ENCODE measurements at places on chromosomes 3 and 15.
A peak's percentile ranks its signal among the peaks of the same experiment; 100 is the strongest.

DNA sequence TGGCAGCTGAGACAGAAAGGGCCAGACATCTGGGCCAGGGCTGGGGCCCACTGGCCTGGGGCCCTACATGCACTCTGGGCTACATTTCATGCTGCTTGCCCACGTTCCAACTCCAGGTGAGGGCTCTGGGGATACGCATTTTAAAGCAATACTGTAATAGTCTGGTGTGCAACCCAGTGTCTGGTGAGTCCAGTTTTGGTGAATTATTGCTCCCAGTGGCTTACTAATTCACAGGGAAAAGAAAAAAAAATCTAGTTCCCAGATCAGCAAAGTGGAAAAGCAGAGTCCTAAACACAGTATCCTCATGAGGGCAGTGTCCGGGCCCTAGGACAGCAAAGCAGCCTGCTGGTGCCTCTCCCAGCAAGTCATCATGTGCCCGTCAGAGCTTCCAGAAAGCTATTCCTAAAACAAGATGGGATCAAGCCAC lies 82.4 kb downstream of the CCNL1 start:
- DNase-seq = no peak

DNA sequence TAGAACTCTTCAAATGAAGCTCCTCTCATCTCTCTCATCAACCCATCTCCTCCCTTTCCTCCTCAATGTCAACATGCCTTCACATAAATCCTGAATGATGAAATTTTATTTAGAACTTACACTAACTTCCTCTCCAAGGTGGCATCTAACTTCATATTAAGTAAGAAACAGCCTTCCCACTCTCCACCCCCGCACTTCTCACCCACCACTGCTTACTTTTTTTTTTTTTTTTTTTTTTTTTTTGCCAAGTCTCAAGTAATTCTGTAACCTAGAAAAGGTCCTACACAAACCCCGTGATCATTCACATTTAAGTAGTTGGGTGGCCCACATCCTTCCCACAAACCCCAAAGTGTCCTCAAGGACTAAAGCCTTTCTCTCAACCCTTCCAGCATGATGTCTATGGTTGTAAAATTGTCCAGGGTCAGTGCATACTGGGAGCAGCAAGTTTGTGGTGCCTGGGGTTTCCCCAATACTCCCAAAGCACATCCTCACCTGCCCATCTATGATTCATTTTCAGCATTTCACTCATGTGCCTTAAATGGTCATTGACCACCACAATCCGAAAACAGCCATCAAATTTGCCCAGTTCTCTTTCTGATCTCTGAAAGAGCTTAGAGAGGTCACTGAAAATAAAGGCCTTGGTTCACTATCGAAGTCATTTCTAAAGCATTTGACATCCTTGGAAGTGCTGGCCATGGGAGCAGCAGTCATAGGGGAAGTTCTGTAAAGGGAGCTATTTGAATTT lies 47.2 kb downstream of the CD86 start:
- DNase-seq = no peak

- DNase-seq = no peak
These were observed 117.7 kb upstream of the PLCL2 start for GRCh38 chr3:16767006-16767405.

- DNase-seq = no peak
These were observed 8.9 kb upstream of the EOMES start for GRCh38 chr3:27730774-27731659.

DNA sequence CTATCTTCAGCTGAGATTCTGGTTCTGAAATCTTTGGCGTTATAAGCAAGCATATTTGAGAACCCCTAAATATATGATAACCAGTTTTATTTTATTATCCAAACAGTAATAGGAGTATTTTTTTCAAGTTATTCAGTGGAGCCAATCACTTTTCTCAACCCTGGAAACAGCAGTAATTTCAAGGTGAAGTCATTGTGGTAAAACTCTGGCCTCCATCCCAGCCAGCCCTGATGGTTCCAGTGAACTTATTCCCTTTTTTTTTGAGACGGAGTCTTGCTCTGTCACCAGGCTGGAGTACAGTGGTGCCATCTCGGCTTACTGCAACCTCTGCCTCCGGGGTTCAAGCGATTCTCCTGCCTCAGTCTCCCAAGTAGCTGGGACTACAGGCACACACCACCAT lies 545.4 kb upstream of the IL12A start:
- DNase-seq = no peak

- no peak for DNase-seq
These were observed 5.5 kb upstream of the LEKR1 start for GRCh38 chr3:156820692-156821080.

DNA sequence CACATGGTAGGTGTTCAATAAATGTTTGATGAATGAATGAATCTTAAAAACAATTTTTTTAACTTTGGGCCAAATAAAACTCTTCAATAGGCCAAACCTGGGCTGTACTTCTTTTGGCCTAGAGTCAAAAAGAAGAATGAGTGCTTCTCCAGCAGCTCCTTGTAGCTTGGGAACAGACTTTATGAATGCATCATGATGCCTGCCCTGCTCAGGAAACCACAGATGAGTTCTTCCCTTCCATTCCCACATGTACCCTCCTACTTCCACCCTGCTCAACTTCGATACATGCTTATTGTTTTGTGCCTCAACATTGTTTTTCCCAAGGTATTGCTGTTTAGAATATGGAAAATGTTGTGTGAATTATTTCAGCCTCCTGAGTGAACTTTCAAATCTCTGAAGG lies 87.0 kb downstream of the FILIP1L start:
- DNase-seq = no peak

GRCh38 chr3:124890573-124891190 lies 3.5 kb upstream of the ITGB5 start:
- no peak for DNase-seq

GRCh38 chr3:47374587-47374986 lies 6.2 kb upstream of the PTPN23 start:
- DNase-seq = no peak

- no peak for DNase-seq
These were observed 1.9 kb downstream of the RHO start for GRCh38 chr3:129530251-129530791.

DNA sequence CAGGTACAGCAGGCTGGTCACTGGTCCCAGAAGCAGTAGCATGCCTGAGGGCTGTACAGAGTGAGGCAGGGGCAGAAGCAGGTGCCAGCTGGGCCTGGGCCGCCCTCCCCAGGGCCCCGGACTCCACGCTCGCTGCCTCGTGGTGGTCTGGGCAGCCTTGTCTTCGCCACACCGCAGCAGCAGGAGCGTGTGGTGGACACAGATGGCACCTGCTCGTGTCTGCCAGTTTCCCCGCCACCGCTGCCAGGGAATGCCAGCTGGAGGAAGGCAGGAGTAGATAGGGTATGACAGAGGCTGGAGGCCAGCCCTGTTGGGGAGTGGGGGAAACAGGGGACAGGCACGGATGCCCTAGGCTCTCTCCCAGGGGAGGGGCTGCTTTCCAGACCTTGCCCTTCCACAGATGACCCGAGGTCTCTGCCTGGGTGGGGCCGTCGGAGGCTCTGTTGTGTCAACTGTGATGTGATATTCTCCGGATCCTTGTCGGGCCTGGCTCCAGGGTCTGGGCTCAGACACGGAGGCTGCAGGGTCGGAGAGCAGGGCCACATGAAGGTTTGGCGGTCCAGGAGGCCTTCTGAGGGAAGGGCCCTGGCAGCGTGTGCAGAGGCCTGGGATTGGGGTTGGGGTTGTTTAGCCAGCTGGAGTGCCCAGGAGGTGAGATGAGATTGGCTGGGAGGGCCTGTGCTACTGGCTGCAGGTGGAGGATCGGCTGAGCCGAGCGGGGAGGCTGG lies 33.6 kb downstream of the GOLGA6L10 start:
- DNase-seq = no peak

DNA sequence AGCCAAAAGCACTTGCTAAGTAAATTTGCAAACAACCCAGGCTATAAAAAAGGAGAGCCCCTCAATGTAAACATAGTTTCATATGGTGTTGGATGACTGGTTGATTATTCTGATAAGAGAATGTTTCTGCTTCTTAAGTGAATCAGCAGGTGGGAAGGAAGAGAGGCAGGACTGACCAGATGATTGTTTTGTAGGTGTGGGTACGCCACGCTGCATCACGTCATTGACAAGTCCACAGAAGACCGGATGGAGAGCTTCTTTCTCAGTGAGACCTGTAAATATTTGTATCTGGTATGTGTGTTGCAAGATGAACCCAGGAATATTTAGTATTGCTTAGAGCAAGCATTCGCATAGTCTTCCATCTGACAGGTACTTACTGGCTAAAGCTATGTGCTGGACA lies 23.4 kb downstream of the EDEM1 start:
- DNase-seq = no peak

GRCh38 chr3:127389420-127389819 lies 101.6 kb upstream of the PRR20G start:
- no peak for DNase-seq

DNA sequence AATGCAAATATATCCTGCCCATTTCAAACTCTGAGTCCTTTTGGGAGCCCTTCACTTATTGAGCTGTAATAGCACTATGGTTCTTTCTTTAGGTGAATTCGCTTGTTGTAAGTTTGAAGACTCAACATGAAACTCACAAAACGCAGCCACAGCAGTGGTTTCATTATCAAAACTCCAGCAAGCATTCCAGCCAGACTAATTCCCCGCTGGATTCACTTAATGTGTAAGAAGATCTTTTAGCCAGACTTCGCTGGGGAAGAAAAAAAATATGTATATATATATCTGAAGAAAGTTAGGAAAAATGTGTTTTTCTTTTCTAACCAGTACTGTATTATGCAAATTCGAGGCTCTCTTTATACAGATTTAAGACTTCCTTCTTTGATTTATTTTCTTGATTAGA lies 241.1 kb downstream of the WNT5A start:
- no peak for DNase-seq

GRCh38 chr15:89138999-89139612 lies 50.9 kb downstream of the ABHD2 start:
- DNase-seq = no peak

DNA sequence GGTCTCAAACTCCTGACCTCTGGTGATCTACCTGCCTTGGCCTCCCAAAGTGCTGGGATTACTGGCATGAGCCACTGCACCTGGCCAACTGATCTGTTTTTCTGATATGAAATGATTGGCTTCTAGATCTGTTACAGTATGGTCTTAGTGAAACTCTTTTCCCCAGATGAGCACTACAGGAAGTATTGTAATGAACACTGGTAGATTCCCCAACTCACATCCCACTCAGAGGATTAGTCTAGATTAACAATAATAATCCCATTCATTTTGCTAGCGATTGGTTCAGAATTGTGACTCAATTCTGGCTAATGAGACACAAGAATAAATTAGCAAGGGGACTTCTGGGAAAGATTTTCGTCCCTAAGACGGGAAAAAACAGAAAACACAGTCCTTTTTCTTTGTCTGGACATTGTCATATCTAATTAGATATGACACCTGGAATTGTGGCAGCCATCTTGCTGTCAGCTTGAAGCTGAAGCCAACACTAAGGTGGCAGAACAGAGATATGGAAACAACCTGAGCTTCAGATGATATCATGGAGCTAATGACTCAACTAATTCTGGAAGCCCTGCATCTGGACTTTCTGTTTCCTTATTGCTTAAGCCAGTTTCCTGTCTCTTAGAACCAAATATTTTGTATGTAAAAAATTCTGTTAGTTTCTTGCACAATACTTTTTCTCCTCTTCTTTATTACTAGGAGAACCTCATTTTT lies 17.4 kb upstream of the NPTN start:
- peak; percentile 17 for DNase-seq

DNA sequence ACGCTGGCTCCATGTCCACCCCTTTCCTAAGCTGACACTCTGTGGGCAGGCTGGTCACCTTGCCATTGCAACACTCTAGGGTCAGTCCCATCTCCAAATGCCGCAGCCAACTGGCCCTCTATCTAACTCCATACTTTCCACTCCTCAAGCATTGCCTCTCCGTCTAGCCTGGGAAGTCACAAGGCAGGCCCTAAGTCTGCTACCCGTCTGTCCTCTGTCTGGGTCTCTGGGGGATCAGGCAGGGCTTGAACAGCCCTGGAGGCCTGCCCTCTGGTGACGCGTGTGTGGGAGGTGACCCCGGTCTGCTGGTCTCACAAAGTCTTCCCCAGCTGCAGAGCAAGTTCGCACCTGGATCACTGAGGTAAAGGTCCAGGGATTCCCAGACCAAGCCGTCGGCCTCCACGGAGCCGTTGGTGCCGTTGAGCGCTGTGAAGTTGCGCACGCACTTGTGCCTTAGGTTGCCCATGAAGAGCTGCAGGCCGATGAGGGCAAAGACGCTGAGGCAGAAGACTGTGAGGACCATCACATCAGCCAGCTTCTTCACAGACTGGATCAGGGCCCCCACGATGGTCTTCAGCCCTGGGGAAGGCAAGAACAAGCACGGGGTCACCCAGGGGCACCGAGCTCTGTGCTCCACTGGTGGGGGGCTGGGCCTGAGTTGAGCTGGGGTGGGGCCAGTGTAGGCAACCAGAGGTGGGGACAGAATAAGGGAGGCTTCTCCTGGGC lies 39.9 kb downstream of the SCN5A start:
- DNase-seq = no peak

DNA sequence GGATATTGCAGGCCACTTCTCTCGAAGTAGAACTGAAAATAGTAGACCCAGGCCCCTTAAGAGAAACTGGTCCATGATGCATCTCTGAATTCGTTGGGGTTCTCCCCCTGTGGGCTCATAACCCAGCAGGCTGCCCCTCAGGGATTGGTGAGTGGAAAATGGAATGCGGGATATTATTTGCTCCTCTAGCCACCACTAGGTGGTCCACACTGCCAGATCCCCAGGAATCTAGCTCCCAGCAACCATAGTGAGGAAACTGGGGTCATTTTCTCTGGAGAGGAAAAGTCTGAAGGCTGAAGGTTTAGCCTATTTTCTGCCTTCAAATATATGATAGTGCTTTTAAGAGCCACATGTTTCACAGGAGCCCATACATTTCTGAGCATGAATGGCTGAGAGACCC lies 6.7 kb downstream of the CX3CR1 start:
- no peak for DNase-seq

GRCh38 chr3:112086076-112086854 lies at the start of gene C3orf52:
Gene C3orf52 (plus strand): TSS chr3:112086389. CDS start chr3:112086408, 19 bp downstream.
- DNase-seq = peak; percentile 17

GRCh38 chr3:116265320-116265695 lies 180.0 kb downstream of the LSAMP start:
- no peak for DNase-seq

GRCh38 chr3:53860196-53860595 lies 13.8 kb downstream of the IL17RB start:
- no peak for DNase-seq

DNA sequence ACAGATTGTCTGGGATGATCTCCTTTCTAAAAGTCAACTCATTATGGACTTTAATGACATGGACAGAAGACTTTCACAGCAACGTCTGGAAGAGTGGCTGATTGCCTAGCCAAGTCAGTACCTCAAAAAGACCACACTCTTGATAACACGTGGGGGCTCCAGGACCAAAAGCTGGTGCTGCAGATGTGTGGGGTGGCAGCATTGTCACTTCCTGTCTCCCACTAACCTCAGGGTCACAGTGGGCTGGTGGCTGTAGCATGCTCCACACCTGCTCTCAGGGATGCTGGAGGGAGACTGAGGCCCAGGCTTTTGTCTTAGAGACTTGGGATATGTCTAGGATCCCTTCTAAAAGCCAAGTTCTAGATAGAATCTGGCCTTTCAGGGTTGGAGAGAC lies 118.1 kb downstream of the APBA2 start:
- DNase-seq = no peak
